Uterus (tissue), 4 donors: ENCODE measurements at places on chromosomes 5 and 9. TPM values are rescaled to one million over a fixed set of nuclear protein-coding genes. Genes with fewer than 3 reads are reported as not detected.

PDCD1LG2 gene
- 0.83 TPM for total RNA-seq

C5orf52 gene
- not detected for total RNA-seq

TAF11L10 gene
- total RNA-seq = not detected

ICE1 gene
- 218 TPM for total RNA-seq

LTC4S gene
- total RNA-seq = 4.1 TPM

GNA14 gene
- total RNA-seq = 17.9 TPM

SMIM33 gene
- total RNA-seq = not detected

PCDHA6 gene
- 1.2 TPM for total RNA-seq
